ENCODE measurements at places on chromosomes 16 and 17.
A peak's percentile ranks its signal among the peaks of the same experiment; 100 is the strongest.

DNA sequence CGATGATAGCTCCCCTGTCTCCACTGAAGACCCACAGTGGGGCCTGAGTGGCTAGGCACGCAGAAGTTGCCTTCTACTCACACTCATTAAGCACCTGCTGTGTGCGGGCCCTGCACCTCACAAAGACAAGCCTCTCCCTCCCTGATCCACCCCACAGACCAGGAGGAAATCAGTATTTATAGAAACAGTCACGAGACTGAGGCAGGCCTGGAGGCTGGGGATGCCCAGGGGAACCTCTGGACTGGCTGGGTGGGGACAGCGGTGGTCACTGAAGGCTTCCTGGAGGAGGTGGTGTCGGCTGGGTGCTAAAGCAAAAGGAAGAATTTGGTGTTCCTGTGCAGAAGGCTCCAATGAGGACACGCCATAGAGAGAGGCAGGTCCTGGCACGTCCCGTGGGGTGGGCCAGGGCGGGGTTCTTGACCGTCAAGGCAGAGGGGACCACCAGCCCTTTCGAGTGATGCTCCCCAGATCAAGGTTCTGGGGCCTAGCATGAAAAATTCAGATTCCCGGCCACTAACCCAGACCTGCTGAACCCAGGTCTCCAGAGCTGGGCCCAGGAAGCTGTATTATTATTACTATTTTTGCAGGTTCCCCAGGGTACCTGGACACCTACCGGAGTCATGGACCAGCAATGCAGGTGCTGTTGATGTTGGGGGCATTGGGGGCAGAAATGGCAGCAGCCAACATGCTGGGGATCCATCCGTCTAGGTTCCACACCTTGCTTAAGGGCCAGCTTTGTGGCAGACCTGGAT is 23.0 kb downstream of the PPL start:
- no peak for DNase-seq

- DNase-seq = peak; percentile 92
These were observed 31.5 kb downstream of the USP43 start for GRCh38 chr17:9676820-9677310.

GRCh38 chr17:63987221-63988126 is 10.7 kb upstream of the PRR29 start:
- no peak for DNase-seq

GRCh38 chr17:78610951-78611511 is 33.8 kb upstream of the DNAH17 start:
- no peak for DNase-seq

DNA sequence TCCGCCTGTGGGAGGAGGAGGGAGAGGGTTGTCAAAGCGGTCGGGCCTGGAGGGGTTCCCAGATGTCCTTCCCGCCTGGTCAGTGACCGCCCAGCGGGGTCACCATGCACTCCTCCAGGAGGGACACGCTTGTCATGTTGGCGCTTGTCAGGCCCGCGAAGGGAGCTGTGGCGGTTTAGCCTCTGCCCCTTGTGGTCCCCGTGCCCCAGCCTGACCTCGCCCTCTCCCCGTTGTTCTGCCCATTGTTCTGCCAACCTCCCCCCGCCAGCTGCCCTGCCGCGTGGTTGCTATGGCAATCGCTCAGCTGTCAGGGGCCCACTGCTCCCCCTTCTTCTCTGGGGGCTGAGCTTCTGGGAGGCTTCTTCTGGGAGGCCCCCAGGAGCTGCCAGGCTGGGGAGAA is 146.4 kb upstream of the CIBAR2 start:
- DNase-seq = no peak

GRCh38 chr17:36066365-36066985 is 2.4 kb downstream of the CCL18 start:
- DNase-seq = no peak

GRCh38 chr16:83530293-83530692 is 277.5 kb upstream of the HSBP1 start:
- no peak for DNase-seq

GRCh38 chr16:58377932-58378331 is 14.3 kb upstream of the GINS3 start:
- no peak for DNase-seq
